NB4 (cell line): ENCODE measurements at places on chromosomes 1 and 21.

DNA sequence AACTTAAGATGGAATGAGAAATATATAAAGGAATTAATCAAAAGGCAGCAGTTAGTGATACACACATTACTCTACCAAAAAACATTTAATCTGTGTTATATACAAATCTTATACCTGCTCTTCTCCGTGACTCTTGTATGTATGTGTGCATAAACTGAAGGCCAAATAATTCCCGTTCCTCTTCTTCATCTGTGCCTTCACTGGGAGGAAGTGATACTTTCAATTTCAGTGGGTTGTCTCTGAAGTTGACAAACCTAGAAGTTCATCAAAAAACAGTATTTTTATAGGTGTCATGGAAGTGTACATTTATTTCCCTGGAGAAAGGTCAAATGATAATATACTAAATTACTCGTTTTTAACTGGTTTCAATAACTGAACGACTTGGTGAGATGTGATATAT lies 19.3 kb downstream of the TRMT13 start:
- DNase-seq: no peak

GRCh38 chr1:70674941-70675685 lies 264.0 kb downstream of the CTH start:
- no peak for DNase-seq

DNA sequence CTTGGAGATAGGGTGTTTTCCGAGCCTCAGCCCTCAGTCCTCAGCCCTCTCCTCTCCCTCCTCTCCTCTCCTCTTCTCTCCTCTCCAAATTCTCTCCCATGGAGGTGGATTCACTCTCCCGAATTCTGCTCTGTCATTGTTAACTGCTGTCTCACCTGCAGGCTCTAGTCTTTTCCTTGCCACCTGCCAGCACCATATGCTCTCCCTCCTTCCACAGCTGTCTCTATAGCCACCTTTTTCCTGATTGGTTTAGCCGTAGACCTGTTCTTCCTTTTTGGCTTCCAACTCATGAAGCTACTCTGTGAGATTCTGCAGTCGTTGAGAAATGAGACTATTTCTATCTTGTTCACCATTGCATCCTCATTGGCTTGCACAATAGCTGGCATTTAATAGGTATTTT lies 19.7 kb downstream of the COG2 start:
- no peak for DNase-seq

GRCh38 chr1:25698252-25698651 lies 81.7 kb downstream of the MAN1C1 start:
- no peak for DNase-seq

GRCh38 chr1:63709267-63709828 lies 64.5 kb upstream of the ROR1 start:
- no peak for DNase-seq

- no peak for DNase-seq
Observed at GRCh38 chr1:94022471-94023189, 98.3 kb downstream of the ABCA4 start.

- peak; percentile 80 for DNase-seq
Observed at GRCh38 chr1:64965366-64966157, 787 bp downstream of the JAK1 start.

GRCh38 chr1:68057564-68057963 lies 7.1 kb upstream of the DIRAS3 start:
- no peak for DNase-seq

DNA sequence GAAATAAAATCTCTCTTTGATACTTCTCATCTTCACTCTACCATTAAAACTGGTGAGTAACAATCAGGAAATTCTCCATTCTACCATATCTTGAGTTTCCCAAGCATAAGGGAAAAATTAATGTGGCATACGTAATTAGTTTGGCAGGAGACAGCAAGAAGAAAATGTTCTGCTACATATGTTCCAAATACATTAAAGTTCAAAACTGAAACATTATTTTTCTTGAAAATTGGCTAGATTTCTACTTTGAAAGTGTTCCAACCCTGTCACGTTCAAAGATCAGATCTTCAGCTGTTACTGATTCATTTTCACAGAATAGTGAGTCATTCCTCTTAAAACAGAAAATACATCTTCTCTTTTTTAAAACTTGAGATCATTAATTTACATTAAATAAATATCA lies 48.5 kb downstream of the PIGK start:
- DNase-seq: no peak

- DNase-seq: no peak
Observed at GRCh38 chr1:62368989-62369388, 49.8 kb upstream of the KANK4 start.

DNA sequence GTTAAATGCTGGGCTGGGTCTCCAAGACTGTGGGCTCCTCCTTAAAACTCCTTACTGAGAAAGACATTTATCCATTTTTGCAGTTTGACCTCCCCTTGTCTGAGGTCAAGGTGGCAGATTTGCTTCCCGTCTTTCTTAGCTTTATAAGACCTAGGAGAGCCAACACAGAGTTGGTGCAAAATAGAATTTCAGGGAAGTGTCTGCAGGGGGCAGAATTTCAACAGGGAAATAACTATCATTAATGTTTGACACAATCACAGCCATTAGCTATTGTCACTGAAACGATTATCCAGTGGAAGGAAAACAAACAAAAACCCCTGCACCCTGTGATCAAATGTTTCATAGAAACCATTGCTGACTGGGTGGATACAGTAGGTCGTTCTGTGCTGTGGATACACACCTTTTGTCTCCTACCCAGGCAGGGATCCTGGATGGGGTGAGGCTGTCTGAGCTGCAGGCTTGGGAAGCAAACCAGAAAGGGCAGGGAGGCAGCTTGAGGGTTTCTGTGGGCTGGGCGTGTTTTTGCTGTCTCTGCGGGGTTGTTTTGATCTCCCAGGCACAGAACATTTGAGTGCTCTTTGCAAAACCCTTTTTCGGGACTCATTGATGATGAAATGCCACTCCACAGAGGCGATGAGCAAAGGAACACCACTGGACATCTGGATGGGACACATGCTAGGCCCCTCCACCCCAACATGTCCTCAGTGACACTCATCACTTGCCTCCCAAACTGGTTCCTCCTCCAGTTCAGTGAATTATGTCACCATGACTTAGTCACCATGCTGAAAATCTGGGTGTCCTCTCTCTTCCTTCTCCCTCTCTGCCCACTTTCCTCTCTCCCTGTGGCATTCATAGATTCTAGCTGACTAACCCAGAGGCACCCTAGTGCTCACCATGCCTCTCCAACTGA lies 94.2 kb upstream of the SERBP1 start:
- no peak for DNase-seq

DNA sequence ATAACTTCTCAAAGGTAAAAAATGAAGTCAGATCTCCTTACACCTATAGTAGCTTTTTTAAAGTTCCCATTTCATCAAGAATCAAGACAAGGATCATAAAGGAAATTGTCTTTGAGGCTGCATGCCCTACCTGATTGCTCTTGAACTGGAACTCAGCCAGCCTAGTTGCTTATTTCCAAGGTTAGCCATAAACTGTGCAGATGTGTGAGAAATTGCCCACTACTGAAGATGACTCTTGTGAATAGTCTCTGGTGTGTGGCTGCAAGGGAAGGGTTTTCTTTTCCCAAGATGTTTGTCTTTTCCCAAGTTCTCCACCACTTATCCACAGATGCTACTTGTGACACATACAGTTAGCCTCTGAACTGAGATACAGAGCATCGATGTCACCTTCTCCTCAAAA lies 81.7 kb upstream of the DUSP10 start:
- DNase-seq: no peak

GRCh38 chr1:53639996-53640700 lies 98.8 kb downstream of the GLIS1 start:
- no peak for DNase-seq

- DNase-seq: no peak
Observed at GRCh38 chr1:37965301-37965700, 18.4 kb upstream of the INPP5B start.

GRCh38 chr1:94501935-94502334 lies 39.6 kb downstream of the F3 start:
- DNase-seq: no peak

DNA sequence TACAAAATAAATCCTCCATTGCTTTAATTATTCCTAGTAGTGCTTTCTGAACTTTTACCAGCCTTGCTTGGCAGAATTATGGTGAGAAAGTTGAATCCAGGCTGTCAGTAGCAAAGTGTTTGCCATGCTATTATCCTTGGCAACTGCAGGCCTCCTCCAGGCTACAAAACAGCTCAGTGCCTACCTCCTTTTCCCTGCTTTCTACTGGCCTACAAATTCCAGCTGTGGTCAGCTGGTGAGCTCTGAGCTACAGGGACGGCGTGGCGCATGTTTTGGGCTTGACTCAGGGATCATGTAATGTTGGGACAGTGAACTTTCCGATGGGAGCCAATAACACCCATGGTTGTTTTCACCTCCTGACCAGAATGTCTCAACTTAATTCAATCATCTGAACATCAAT lies 456.1 kb upstream of the ADAMTS5 start:
- no peak for DNase-seq

- no peak for DNase-seq
Observed at GRCh38 chr1:43843684-43844083, 89.9 kb upstream of the ARTN start.

DNA sequence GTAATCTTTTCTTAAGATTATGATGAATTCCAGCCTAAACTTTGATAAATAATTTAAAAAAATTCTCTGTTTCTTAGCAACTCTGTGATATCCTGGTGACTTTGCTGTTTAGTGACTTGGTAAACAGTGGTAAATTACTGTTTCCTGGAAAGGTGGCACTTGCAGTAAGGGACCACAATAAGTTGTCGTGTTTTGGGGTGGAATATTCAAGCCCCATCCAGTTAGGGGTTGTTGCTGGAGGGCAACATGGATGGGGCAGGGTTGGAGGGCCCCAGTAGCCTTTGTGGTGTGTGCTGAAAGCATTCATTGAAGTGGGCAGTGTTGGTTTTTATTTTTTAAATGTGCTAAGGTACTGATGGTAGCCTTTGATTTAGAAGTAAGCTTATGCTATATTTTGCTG lies 30.3 kb downstream of the PRDM2 start:
- no peak for DNase-seq

DNA sequence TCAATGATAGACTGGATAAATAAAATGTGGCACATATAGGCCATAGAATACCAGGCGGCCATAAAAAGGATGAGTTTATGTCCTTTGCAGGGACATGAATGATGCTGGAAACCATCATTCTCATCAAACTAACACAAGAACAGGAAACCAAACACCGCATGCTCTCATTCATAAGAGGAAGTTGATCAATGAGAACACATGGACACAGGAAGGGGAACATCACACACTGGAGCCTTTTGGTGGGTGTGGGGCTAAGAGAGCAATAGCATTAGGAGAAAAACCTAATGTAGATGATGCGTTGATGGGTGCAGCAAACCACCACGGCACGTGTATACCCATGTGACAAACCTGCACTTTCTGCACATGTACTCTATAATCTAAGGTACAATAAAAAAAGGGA lies 883.4 kb upstream of the PRMT6 start:
- peak; percentile 6 for DNase-seq

DNA sequence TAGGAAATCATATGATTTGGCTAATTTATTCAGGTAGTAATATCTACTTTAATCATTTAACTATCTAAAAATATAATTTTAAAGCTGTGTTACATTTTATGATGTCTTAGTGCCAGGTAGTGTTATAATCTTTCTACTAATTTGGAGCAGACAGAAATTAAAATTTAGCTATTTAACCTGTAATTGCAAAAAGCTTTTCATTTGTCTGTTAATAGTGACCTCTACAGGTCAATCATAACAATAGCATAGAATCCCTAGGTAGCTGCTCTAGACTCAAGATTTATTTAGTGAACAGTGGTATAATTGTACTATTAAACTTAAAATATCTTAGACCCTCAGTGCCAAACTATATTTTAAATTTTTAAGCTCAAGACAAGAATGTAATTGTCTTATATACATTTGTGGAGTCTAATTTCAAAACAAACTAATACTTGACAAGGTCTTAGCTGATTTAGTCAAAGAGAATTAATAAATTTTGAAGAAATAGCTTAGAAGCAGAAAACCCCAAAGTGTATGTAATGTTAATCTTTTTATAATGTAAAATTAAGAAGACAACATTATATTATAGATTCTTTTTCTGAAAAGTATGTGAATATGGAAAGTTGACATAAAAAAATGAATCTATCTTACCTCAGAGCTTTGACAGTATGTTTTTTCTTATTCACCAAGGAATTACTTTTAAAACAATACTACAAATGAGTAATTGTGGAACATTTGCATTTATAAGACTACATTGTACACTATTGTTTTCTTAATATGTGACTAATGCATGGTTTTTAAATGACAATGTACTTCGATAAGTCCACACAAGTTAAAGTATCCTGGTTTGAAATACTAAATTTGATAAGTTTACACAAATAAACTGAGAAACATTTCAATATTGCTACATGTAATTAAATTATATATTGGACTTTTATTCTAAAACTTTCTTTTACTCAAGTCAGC lies 64.1 kb upstream of the RNPC3 start:
- DNase-seq: peak; percentile 24

DNA sequence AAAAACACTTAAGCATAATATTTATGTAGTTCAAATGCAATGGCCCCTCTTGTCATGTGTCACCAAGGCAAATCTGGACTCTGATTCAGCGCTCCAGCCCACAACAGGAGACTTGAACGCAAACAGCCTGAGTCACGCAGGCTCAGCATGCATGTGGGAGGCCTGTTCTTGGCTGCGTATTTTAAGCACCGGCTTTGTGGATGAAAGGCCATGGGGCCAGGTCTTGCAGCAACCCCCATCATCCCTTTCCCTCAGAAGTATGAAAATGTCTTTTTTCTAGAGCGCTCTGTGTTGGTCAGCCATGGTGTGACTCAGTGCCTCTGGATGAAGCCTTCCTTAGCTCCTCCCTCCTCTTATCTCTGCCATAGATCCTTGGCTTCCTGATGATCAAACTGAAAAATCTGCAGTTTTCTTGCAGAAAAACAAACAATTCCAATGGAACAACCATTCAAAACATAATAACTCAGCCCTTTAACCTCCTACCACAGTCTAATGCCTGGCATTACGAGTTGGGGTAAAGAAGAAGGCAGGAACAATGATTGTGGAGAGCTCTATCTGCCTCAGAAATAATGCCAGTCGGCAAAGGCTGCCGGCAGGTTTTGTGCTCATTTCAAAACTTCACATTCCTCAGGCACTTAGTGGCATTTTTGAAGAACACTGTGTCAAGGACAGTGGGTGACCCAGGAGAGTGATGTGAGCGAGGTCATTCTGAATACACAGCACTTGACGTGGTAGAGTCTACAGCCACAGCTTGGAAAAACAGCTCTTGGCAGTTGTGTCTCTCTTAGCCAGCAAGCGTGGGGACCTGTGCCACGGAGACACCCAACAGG lies 167.5 kb downstream of the CLIC6 start:
- DNase-seq: peak; percentile 96

- DNase-seq: no peak
Observed at GRCh38 chr21:32253215-32253641, 25.6 kb downstream of the MIS18A start.
